ENCODE measurements at places on chromosomes 7 and 10.

DNA sequence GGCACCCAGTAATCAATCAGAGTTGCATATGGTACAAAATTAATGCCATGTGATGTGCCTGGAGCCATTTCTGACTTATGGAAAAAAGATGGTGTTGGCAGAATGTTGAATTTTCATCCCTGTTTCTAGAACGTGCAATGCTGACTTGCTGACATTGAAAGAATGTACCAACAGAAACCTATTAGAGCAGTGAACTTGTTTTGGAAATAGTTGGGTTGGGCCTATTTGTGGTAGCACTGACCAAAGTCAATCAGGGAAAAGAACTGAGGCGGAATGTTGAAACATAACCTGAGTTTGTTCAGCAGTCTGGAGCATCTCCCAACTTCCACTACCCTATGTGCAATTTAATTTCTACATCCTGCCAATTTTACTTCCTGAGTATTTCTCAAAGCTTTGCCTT lies 11.7 kb upstream of the KIAA1217 start:
- DNase-seq: no peak

DNA sequence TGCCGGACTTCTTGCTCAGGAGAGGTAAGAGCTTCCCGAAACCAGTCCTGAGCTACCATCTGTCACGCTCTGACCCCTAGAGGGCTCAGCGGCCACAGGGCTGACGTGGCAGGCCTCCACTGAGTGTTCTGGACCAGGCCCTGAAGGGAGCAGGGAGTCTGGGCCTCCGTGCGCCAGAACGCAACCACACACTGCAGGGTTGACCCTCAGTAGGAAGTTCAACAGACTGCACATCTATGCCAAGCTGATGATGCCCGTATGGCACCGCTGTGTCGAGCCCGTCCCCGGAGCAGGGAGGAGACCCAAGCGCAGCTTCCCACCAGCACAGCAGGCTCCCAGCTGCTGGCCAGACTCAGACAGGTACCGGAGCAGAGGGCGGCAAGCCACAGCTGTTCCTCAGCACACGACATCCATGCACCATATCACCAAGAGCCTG lies 39.2 kb downstream of the CAMK2B start:
- peak; percentile 2 for DNase-seq

DNA sequence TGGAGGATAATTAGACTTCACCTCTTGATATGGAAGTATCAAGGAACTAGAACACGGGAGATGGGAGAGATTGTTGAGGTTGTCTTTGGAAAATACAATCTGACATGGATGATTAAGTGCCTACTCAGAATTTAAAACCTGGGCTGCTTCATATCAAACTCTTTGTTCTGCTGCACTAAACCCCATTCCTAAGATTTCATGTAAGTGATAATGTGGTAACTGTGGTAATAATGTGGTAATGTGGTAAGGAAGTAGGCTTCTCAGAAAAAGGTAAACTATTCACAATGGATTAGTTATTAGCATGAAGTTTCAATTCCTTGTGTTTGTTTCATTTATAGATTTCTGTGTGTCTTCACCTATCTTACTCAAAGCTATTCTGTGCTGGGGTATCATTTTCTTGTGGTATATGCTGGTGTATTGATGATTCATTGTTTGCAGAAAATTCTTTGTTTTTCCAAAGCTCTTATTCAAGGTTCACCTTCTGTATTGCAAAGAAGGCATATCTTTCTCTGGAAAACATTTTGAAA lies 129.9 kb upstream of the TAC1 start:
- no peak for DNase-seq

- no peak for DNase-seq
Measured at GRCh38 chr10:133401500-133401899, 7.5 kb downstream of the MTG1 start.

DNA sequence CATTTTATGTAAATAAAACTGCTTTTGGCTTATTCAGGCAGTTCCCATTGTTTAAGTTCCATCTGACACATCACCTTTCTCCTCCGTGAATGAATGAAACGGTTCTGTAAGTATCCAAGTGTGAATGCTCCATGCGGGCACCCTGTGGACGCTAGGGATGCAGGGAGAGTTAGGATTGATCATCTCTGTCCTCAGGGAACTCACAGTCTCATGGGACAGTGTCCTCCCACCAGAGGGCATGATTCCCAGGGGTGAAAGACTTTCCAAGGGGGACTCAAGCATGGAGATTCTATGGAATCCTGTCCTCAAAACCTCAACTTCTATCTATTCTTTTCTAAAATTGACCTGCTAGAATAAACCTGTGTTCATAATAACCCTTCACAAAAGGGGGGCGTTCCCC lies 98.8 kb downstream of the HECW1 start:
- no peak for DNase-seq

DNA sequence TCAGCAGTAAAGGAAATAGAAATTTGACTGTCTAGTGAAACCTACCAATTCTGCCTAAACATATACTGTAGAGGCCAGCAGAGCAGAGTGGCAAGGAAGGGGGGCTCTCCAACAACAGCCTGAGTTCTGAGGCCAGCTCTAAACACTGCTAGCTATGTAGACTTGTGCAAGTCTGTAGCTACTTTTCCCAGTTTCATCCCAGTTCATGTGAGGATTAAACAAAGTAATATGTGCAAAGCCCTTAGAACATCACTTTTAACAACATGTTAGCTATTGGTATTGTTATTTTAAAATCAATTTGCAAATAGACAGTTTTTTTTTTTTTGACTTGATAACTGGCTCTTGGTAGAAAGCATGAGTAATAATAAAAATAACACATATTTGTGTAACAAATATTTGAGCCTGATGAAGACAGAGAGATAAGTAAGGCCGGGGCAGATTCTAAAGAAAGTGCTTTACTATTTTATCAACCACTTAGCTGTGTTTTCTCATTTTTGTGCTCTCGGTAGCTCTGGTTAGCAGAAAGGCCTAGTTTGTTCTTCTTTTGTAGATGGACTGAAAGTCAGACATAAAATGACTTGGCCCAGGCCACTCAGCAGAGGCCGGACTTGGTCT lies 9.3 kb downstream of the CHST12 start:
- no peak for DNase-seq

GRCh38 chr10:130578532-130579289 lies 442.5 kb downstream of the GLRX3 start:
- no peak for DNase-seq

- DNase-seq: no peak
Measured at GRCh38 chr10:484925-485661, 204.4 kb downstream of the DIP2C start.

DNA sequence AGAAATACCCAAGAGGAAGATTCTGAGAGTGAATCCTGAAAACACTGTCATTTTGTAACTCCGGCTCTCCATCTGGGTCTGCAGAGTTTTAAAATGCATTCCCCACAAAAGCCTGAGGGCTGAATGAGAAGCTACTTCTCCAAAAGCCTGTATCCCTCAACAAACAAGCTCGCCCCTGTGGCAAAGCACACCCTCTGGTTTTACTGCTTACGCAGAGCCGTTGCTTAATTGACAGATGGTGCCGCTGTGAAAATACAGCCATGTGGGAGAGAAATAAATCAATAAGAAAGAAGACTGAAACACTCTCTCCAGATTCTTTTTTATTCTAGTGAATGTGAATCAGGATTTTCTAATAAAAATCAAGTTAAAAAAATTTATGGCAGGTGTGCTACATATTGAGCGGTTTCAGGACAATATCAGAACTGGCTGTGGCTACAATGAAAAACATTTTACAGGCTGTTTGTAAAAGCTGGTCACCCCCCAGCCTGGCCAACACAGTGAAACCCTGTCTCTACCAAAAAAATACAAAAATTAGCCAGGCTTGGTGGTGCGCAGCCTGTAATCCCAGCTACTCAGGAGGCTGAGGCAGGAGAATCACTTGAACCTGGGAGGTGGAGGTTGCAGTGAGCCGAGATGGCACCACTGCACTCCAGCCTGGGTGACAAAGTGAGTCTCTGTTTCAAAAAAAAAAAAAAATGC lies 32.5 kb downstream of the C7orf33 start:
- no peak for DNase-seq

DNA sequence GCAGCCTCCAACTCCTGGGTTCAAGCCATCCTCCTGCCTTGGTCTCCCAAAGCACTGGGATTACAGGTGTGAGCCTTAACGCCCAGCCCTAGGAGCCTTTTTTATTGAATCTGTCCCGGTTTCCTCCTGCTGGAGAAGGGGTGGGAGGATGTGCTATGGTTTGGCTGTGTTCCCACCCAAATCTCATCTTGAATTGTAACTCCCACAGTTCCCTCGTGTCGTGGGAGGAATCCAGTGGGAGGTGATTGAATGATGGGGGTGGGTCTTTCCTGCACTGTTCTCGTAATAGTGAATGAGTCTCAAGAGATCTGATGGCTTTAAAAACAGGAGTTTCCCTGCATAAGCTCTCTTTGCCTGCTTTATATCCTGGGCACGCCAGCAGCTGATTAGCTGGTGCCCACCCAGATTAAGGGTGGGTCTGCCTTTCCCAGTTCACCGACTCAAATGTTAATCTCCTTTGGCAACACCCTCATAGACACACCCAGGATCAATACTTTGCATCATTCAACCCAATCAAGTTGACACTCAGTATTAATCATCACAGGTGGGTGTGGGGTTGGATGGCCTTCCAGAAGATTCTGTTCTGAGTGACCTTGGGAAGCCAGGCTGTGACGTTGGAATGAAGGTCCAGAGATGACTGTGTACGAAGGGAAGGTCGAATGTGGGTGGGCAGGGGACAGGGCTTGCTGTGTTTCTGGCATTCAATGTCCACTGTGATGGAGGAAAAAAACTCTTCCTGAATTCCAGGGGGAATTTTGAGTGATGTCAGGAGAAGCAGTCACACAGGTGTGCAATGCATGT lies 33.8 kb upstream of the CUX1 start:
- DNase-seq: no peak

DNA sequence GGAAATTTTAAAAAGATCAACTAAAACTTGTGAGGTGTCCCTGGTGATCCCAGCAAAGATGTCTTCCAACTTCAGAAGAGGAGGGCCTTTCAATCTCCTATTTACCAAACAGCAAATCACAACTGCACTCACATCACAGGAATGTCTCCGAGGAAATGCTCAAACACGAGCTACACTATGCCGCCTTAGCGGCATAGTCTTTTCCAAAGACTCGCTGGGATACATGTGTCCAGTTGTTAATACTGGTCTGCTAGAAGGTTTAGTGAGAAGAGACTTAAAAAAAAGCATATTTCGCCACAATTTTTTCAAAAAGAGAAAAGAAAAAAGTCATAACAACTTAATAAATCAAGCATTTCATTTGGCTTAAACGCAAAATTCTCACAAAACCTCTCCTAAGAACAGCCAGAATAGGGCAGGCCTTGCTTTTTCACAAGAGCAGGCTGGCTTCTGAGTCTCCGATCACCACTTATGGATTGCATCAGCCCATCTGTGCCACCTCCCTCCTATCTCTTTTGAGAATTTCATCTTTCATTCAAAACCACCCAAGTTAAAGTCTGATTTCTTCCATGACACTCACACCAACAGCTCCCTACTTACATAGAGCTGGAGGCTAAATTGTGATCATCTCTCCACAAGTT lies 66.1 kb downstream of the GNA12 start:
- no peak for DNase-seq

GRCh38 chr7:27146491-27147198 lies 929 bp downstream of the HOXA6 start:
- DNase-seq: no peak

DNA sequence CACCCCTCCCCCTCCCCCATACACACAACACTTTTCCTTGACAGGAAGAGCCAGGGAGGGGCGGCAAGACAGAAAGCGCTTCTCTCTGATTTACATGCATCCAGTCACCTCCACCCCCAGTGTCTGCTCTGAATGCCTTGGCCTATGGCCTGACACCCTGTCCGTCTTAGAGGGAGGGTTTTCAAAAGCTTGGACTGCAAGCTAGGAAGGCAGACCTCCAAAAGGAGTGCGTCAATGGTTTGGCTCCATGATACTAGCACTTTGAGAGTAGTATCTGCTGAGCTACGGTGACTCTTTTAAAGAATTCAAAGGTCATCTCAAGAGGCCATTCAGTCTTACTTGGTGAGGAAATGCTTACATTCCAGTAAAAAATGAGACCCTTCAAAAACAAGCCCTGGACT lies 20.3 kb upstream of the PAX2 start:
- DNase-seq: no peak

GRCh38 chr7:13442226-13442625 lies 547.2 kb downstream of the ETV1 start:
- DNase-seq: no peak

DNA sequence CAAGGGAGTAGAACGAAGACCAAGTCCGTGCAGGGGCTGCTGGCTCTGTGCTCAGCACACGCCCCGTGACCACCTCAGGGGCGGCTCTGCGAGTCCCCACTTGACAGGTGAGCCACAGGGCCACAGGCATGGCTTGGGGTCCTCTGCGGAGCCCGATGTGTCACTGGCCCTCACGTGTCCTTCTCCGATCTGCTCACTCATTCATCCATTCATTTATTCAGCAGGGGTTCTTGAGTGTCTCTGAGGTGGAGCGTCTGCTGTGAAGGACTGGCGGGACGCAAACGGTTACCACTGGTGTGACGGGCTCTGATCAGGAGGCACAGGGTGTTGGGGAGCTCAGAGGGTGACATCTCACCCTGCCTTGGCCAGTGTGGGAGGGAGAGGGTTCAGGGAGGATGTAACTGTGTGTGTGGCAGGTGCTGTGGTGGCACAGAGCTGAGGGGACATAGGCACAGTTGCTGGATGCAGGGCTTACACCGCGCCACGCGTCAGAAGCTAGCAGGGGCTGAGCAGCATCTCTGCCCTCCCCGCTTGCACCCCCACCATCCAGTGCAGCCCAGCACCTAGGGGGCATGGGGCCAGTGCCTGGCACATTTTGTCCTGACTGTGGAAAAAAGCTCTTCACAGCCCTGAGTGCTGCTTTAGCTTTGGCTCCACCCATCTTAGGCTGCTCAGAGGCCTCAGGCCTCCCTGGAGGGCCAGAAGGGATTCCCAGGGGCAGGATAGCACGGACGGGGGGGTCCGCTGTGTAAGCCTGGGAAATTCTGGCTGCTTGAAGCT lies 116.8 kb downstream of the LHPP start:
- no peak for DNase-seq

DNA sequence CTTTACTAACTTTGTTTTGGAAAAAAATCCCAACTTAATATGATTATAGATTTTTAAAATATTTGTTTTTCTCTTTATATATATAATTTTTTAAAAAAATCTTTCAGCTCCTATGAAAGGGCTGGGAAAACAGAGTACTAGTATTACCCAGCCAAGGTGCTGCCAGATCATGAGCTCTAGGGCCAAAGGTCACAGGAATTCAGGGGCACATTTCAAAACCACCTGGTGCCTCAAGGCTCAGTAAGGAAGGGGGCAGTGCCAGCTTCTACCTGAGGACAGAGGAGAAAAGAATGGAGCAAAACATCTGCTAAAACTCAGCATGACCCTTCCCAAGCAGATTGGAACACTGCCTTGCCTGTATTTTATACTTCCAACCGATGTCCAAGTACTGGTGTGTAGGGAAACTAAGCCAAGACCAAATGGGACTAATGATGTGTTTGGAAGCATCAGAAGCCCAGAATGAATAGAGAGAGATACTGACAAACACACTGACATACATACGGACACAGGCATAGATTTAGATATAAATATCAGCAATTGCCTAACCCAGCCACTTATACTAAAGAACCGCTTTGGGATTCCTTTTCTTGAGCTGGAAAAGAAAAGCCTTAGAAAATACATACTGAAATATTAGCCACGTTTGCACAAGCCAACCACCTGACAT lies 667.3 kb downstream of the PARD3 start:
- no peak for DNase-seq

GRCh38 chr10:1359626-1359955 lies 303.4 kb downstream of the WDR37 start:
- no peak for DNase-seq
